ENCODE measurements at places on chromosomes 12 and 14. TPM values are rescaled to one million over a fixed set of nuclear protein-coding genes. Genes with fewer than 3 reads are reported as not detected.

Gene SALL2
- total RNA-seq = 1.6 TPM

Gene KCNA5
- not detected for total RNA-seq

Gene SLC39A5
- total RNA-seq = 1.6 TPM

- no peaks in the 10 kb centered on the region for H3K27me3 ChIP-seq
- H3K4me1 ChIP-seq = no peaks in the 10 kb centered on the region
- DNase-seq = no peak
- no peaks in the 10 kb centered on the region for H3K36me3 ChIP-seq
- H3K4me3 ChIP-seq = no peak overlapping the region
These were observed 86.9 kb upstream of the IGF1 start for GRCh38 chr12:102567031-102567985.

GRCh38 chr14:88258021-88258420 lies 65.0 kb downstream of the KCNK10 start:
- H3K27ac ChIP-seq = no peak overlapping the region
- no peak overlapping the region for H3K4me3 ChIP-seq
- no peak for DNase-seq

DNA sequence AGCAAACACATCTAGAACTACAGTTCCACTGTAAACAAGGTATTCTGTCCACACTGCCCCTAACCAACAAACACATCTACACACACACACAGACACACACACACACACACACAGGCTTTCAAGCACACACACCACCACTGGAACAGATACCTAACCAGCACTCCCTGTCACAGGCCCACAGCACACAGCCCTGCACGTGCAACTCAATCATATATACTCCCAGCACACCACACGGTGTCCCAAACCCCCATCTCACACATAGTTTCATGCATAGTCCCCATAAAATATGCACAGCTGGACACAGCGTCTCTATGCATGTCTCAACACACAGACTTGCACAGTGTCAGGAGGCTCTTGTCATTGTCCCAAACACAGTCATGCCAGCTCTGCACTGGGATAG lies 27.6 kb downstream of the KRT8 start:
- H3K4me3 ChIP-seq = no peak overlapping the region
- no peak for DNase-seq
- peaks cover 21% of the 10 kb centered on the region for H3K4me1 ChIP-seq
- H3K27me3 ChIP-seq = peaks cover 11% of the 10 kb centered on the region

DNA sequence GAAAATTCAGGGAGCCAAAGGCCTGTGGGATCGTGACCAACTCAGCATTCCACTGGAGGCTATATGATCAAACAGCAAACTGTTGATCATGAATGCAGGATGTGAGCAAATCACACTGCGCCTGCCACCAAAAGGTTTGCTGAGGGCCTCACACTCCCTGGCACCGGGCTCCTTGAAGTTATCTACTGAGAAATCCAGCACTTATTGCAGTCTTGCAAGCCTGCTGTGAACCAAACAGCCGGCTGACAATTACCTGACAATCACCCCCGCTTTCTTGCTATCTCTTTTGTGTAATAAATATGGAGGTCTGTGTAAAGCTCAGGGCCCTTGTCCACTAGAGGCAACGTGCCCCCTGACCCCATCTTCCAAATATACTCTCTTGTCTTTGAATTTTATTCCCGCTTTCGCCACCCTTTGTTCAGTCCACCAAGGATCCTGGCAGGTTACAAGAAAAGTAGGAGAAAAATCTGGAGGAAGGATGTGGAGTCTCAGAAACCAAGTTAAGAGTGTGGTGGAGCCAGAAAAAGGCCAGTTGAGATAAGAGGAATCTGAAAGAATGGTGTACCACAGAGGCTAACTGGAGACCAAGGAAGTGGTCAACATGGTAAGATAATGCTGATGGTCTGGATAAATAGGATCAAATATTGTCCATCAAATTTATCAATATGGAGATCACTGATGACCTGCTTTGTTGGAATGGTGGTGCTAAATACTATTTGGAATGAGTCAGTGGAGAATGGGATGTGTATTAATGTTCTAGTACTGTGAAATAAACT lies 229.2 kb downstream of the ALX1 start:
- no peak overlapping the region for H3K27ac ChIP-seq
- no peaks in the 10 kb centered on the region for H3K27me3 ChIP-seq
- no peaks in the 10 kb centered on the region for H3K36me3 ChIP-seq
- H3K4me1 ChIP-seq = no peaks in the 10 kb centered on the region
- H3K4me3 ChIP-seq = no peak overlapping the region
- no peak for DNase-seq

DNA sequence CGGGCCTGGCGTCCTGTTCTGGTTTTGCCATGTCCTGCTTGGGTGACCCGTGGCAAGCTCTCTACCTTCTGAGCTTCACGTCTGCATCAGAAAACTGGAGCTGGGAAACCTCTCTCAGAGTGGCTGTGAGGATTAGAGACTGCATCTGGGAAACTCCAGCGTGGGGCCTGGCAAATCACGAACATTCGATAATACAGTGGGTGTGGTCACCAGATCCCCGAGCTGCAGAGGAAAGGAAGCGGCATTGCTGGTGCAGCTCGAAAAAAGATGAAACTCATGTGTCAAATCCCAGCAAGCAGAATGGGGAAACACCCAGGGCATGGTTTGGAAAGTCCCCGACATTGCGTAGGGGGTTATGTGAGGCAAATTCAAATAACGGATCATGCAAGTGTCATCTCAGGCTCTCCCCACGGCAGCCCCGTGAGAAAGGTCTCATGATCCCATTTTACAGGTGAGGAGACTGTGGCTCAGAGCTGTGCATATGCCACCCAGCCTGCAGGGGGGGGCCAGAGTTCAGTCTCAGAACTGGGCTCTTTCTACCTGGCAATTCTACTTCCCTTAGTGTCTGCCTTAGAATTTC lies 98.1 kb upstream of the VRK1 start:
- no peak overlapping the region for H3K4me3 ChIP-seq
- DNase-seq = peak; percentile 72
- H3K27ac ChIP-seq = no peak overlapping the region
- H3K4me1 ChIP-seq = no peaks in the 10 kb centered on the region
- no peaks in the 10 kb centered on the region for H3K36me3 ChIP-seq

GRCh38 chr12:128852885-128853599 lies at the start of gene GLT1D1:
TSS of gene GLT1D1 (plus strand) at chr12:128853478. CDS start at chr12:128853582, 104 bp downstream.
- peaks cover 27% of the 10 kb centered on the region for H3K27me3 ChIP-seq
- peak within 1 kb of the TSS; percentile 55 for H3K4me3 ChIP-seq
- DNase-seq = no peak
- no peaks in the 10 kb centered on the region for H3K4me1 ChIP-seq

- no peaks in the 10 kb centered on the region for H3K36me3 ChIP-seq
- peak; percentile 76 for DNase-seq
- peaks cover 4% of the 10 kb centered on the region for H3K4me1 ChIP-seq
- no peak overlapping the region for H3K27ac ChIP-seq
- H3K4me3 ChIP-seq = no peak overlapping the region
These were observed 56.4 kb upstream of the PIWIL1 start for GRCh38 chr12:130281153-130281799.

- H3K4me1 ChIP-seq = peaks cover 13% of the 10 kb centered on the region
- no peaks in the 10 kb centered on the region for H3K27me3 ChIP-seq
- no peak overlapping the region for H3K27ac ChIP-seq
- DNase-seq = no peak
These were observed 22.2 kb upstream of the TESC start for GRCh38 chr12:117121441-117121840.

DNA sequence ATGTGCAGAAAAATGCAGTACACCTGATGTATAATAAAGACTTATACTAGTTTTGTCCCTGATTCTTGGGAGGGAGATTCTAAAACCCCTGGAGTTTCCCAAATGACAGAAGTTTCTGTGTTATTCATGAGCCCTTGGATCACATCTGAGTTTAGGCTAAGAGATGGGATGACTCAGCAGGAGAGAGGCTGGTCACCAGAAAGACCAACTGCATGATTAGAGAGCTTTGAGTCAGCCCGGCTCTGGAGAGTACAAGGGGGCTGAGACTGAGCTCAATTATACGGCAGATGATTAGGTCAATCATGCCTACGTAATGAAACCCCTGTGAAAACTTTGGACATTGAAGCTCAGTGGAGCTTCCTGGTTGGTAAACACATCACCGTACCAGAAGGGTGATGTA lies 174.2 kb downstream of the SSPN start:
- DNase-seq = no peak
- H3K4me1 ChIP-seq = no peaks in the 10 kb centered on the region
- H3K36me3 ChIP-seq = peaks cover 3% of the 10 kb centered on the region
- no peak overlapping the region for H3K4me3 ChIP-seq

DNA sequence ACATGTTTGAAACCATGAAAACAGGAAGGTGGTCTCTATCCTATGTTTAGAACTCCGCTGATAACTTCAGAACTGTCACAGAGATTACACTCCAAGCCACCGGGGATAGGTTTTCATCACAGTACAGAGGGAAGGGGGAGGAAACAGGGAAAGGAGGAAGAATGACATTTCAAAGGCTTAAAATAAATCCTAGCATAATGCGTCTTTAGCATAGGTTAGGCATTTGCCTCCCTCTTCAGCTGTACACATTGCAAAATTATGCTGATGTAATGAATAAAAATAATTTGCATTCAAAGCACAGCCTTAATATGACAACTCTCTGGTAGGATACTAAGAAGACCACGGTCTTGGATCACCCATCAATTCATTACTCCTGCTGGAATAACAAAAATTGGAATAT lies 54.3 kb upstream of the PYGL start:
- no peak overlapping the region for H3K4me3 ChIP-seq
- H3K27me3 ChIP-seq = no peaks in the 10 kb centered on the region
- no peaks in the 10 kb centered on the region for H3K36me3 ChIP-seq
- no peaks in the 10 kb centered on the region for H3K4me1 ChIP-seq
- H3K27ac ChIP-seq = no peak overlapping the region

GRCh38 chr12:21992823-21993222 lies 51.6 kb upstream of the ABCC9 start:
- no peak overlapping the region for H3K27ac ChIP-seq
- H3K4me3 ChIP-seq = no peak overlapping the region
- H3K4me1 ChIP-seq = peaks cover 7% of the 10 kb centered on the region
- no peak for DNase-seq
- H3K27me3 ChIP-seq = peaks cover 3% of the 10 kb centered on the region

DNA sequence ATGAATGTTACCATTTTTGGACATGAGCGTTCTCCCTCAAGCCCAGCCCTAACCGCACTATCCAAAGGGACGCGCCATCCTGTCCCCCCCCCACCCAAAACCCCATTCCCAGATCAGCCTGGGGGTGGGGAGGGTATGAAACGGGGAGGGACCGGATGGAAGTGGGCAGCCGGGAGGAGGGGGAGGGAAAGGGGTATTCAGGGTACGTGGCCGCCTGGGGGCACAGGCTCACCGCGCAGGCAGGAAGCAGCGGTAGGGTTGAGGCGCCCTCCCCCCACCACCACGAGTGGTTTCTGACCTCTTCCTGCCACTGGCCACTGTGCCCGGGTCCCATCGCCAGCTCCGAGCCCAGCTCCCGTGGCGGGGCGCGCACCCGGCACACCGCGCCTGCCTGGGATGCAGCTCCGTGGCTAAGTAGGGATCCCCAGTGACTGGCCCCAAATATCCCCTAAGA lies 1.4 kb downstream of the ACTN1 start:
- DNase-seq = peak; percentile 87
- H3K4me3 ChIP-seq = peak overlapping the region; percentile 85
- H3K36me3 ChIP-seq = peaks cover 28% of the 10 kb centered on the region
- H3K27ac ChIP-seq = peak overlapping the region; percentile 67

GRCh38 chr12:125381373-125381772 lies 316.1 kb downstream of the AACS start:
- no peak overlapping the region for H3K4me3 ChIP-seq
- H3K4me1 ChIP-seq = no peaks in the 10 kb centered on the region
- DNase-seq = no peak
- no peaks in the 10 kb centered on the region for H3K36me3 ChIP-seq

- H3K27ac ChIP-seq = no peak overlapping the region
- H3K36me3 ChIP-seq = no peaks in the 10 kb centered on the region
- DNase-seq = no peak
- H3K4me1 ChIP-seq = no peaks in the 10 kb centered on the region
- H3K4me3 ChIP-seq = no peak overlapping the region
These were observed 414.2 kb upstream of the PDE3A start for GRCh38 chr12:19954163-19954562.
